ENCODE measurements at places on chromosomes 11 and 22.

- DNase-seq, result no peak
Measured at GRCh38 chr22:24068717-24069297, 57.7 kb downstream of the CABIN1 start.

DNA sequence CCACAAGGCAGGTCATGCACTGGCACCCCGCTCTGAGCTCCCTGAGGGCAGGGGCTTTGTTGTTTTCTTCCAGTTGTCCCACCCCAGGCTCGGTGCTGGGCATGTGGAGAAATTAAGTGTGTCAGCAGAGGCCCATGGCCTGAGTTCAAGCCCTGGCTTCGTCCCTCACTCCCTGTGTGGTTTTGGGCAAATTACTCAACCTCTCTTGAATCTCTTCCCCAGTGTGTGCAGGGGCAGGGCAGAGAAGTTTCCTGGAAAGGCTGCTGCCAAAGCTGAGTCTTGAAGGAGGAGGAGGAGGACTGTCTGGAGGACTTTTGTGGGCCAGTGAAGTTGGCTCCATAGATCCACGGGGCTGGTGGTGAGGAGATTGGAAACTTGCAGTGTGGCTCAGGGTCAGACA, 138.1 kb upstream of the E2F8 start:
- no peak for DNase-seq

GRCh38 chr11:105230586-105230985, 91.0 kb upstream of the CARD18 start:
- DNase-seq, result no peak

DNA sequence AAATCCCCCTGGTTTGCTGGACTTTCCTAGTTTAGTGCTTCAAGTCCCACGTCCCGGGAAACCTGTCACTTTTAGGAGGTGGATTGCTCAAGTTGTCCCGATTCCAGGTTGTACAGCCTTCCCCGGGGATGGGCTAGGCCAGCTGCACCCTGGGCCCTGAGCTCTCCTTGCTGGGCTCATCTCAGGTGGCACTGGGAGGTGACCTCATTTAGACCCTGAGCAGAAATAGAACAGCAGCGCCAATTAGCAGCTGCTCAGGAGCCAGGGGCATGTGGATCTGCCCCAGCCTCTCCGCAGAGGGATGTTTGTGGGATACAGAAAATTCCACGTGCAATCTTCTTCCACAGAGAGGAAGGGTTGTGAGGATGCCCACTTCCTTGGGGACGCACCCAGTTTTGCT, 9.6 kb upstream of the CERK start:
- no peak for DNase-seq

GRCh38 chr22:26894766-26895485, 237.5 kb downstream of the MIAT start:
- peak; percentile 32 for DNase-seq

GRCh38 chr11:87366763-87367405, 329.1 kb downstream of the TMEM135 start:
- no peak for DNase-seq

- DNase-seq, result no peak
Measured at GRCh38 chr22:29830585-29830984, 7.5 kb downstream of the ASCC2 start.

- DNase-seq, result no peak
Measured at GRCh38 chr11:112318184-112318591, 57.5 kb upstream of the PLET1 start.

DNA sequence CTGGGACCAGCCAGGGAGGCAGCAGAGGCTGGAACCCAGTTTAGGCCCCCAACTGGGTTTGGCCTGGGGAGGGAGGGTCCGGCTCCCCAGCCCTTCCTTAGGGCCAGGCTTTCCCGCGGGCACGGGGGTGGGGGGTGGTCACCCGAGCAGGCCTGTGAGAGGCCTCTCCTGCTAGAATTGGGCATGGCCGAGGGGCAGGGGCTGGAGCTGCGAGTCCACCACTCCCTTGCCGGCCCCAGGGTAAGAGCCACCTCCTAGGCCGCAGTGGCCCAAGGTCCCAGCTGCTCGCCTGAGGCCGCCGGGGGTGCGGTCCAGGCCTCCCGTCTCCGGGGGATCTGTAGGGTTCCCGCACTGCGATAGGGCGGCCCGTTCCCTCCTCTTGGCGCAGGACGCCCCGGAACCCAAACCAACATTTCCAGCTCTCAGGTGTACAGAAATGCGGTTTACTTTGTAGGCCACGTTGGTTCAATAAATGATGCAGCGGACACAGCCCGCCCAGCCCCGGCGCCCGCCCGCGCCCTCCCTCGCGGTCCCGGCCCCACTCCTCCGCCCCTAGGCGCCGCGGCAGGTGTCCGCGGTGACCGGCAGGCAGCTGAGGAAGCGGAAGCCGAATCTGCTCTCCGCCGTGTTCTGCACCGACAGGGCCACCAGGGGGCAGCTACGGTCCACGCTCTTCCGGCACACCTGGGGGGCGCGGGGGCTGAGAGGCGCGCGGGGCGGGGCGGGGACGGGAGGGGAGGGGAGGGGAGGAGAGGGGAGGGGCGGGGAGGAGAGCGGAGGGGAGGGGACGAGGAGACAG, 5.9 kb downstream of the LMNTD2 start:
- DNase-seq, result no peak

- DNase-seq, result no peak
Measured at GRCh38 chr11:44737245-44738085, 10.7 kb downstream of the TSPAN18 start.

DNA sequence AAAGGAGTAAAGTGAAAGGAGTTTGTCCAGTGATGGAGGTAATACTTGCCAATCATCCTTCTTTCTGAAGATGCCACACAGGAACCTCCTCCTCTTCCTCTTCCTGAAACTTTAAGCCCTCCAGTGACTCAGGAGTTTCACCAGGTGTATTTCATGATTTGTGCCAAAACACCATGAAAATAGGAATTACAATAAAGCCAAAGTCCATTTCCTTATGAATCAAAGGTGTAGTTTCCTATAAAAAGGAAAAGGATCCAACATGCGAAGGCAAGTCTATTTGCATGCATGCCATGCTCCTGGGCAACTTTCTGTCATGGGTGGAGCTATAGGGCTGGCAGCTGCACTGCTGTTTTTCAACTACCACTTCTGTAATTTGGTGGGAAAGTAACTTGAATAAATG, 9.8 kb upstream of the POU2AF1 start:
- no peak for DNase-seq

DNA sequence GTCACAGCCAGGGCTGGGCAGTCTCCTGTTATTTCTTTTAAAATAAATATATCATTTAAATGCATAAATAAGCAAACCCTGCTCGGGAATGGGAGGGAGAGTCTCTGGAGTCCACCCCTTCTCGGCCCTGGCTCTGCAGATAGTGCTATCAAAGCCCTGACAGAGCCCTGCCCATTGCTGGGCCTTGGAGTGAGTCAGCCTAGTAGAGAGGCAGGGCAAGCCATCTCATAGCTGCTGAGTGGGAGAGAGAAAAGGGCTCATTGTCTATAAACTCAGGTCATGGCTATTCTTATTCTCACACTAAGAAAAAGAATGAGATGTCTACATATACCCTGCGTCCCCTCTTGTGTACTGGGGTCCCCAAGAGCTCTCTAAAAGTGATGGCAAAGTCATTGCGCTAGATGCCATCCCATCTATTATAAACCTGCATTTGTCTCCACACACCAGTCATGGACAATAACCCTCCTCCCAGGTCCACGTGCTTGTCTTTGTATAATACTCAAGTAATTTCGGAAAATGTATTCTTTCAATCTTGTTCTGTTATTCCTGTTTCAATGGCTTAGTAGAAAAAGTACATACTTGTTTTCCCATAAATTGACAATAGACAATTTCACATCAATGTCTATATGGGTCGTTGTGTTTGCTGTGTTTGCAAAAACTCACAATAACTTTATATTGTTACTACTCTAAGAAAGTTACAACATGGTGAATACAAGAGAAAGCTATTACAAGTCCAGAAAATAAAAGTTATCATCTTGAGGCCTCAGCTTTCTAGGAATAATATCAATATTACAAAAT, 13.4 kb downstream of the OR51B4 start:
- no peak for DNase-seq

DNA sequence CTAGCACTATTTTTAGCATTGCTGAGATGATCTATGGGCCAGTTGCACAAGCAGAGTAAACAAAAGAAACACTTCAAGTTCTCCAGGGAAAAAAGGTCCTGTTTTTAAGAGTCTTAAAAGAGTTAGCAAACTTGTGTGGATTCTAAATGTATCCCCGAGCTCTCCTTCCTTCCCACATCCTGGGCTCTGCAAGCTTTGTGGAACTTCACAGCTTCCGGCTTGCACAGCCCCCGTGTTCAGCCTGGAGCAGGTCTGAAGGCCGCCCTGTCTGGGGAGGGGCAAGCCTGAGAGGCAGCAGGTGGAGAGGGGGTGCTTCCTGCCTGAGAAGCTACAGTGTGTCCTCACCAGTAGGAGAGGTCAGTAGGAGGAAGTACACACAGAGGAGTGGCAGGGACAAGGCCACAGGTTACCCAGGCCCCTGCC, 35.1 kb upstream of the SUSD2 start:
- DNase-seq, result no peak

- no peak for DNase-seq
Measured at GRCh38 chr11:36400766-36401455, 104.8 kb downstream of the PRR5L start.

- DNase-seq, result no peak
Measured at GRCh38 chr11:59510941-59511589, at the start of gene OR4D9. Gene OR4D9, plus strand, starts transcription at chr11:59511539. Its CDS starts 3,374 bp downstream, at chr11:59514913.

DNA sequence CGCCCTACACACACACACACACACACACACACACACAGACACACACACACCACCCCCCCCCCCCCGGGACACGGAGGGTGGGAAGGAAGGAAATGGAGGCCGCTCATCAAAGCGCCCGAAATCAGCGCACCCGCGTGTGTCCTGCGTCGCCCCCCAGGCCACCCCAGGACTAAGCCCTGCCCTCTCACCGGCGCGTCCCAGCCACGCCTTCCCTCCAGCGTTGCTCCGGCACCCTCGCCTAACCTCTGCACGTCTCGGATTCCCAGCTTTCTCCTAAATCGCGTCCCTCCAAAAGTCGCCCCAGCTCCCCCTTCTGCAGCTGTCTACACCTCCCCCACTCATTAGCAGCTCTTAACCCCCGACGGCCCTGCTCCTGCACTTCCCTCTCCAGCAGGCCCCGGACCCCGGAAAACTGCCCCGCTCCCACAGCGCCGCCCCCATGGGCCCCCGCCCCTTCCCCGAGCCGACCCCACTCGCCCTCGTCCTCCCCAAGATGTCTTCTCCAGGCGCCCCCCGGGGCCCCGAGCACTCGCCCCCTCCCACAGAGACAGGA, 557 bp downstream of the PACSIN2 start:
- no peak for DNase-seq

- DNase-seq, result no peak
Measured at GRCh38 chr11:70616317-70616716, 218.0 kb downstream of the CTTN start.

DNA sequence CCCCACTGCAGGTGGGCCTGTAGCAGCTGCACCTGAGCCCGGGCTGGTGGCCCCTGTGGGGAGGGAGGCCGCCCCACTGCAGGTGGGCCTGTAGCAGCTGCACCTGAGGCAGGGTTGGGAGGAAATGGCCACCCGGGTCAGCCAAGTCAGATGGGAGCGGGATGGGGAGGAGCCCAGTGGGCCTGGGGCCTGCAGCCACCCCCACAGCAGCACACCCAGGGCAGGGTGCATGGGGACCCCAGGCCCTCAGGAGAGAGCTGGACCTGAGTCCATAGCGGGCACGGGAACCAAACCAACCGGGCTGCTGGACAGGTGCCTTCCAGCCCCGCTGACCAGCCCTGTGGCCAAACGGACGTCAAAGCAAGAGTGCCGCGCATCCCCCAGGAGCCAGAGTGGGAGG, 61.7 kb downstream of the BRD1 start:
- DNase-seq, result no peak

DNA sequence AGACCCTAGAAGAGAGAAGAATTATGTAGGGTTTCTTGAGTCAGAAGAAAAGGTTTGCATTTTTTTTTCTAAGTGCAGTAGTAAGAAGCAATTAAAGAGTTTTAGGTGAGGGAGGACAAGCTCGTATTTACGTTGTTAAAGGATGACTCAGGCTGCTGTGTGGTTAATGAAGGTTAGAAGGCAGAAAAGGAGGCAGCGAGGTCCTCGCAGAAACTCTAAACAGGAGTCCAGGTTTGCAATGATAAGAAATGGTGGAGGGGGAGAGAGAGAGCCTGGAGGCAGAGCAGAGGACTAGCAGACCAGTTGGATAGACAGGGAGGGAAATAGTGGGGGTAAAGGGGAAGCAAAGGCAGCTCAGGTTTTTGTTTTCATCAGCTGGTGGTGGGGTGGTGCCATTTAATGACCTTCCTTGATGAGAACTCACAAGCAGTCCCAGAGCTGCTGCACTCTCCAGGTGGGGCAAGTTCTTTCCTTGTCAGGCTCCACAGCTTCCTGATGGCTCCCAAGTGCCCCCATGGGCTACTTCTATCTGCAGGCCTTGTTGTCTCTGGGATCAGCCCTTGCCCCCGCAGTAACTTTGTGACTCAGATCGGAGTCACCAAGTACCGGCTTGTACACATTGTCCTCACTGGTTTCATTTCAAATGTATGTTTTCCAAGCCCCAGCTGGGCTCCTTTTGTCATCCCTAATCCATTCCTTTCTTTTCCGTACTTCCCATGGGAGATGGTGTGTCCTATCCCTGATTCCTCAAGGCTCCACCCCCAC, 8.3 kb upstream of the INSC start:
- no peak for DNase-seq

GRCh38 chr22:17235149-17235655, 16.0 kb upstream of the ADA2 start:
- DNase-seq, result no peak

- DNase-seq, result no peak
Measured at GRCh38 chr11:78706551-78706950, 131.9 kb upstream of the NARS2 start.

GRCh38 chr22:37708580-37709444, 12.0 kb downstream of the TRIOBP start:
- no peak for DNase-seq

- no peak for DNase-seq
Measured at GRCh38 chr11:47131136-47131535, 45.5 kb downstream of the ARFGAP2 start.

DNA sequence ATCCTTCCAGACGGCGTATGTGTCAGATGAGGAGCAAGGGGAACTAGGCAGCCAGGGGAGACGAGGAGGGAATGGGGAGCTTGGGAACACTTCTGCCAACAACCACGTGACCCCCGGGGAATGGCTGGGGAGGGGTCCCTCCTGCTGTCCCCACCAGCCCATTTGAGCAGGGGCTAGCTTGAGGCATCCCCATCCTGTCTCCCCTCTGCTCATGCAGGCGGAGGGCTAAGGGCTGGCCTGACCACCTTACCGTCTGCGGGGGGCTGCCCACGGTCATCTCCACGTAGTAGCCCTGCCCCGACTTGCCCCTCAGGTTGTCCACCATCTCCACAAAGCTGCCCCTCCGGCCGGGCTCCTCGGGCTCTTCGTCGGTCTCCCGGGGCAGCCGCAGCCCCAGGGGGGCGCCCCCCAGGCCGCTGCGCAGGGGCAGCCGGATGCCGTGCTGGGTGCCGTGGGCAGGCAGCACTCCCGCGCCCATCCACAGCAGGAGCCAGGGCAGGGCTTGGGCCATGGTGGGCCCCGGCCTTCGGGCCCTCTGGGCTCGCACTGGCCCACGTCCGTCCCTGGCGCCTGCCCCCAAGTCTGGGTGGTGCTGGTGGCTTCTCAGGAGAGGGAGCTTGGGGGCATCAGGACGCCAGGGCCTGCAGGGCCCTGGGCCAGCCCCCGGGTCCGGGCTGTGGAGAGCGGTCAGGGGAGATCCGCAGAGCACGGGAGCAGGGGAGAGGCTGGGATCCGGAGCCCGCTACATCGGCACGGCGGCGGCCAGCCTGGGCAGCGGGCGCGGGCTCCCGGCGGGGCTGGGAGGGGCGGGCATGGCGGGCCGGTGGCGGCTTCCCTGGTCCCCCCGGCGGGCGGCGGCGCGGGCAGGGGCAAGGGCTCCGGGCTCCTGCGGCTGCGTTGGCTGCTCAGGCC, 515 bp downstream of the BACE1 start:
- no peak for DNase-seq
